ENCODE measurements at places on chromosomes 2 and 18.

DNA sequence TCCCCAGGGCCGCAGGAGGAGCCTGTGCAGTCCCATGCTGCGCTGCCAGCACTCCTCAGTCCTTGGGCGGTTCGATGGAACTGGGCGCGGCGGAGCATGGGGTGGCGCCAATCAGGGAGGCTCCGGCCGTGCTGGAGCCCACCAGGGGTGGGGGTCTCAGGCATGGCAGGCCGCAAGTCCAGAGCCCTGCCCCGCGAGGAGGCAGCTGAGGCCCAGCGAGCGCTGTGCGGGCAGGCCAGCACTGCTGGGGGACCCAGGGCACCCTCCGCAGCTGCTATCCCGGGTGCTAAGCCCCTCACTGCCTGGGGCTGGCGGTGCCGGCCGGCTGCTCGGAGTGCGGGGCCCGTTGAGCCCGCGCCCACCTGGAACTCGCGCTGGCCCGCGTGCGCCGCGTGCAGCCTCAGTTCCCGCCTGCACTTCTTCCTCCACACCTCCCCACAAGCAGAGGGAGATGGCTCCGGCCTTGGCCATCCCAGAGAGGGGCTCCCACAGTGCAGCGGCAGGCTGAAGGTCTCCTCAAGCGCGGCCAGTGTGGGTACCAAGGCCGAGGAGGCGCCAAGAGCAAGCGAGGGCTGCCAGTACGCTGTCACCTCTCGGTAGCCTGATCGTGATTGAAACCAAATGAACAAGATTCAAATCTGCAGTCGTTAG, 22.8 kb upstream of the GALM start:
- no peak for DNase-seq

DNA sequence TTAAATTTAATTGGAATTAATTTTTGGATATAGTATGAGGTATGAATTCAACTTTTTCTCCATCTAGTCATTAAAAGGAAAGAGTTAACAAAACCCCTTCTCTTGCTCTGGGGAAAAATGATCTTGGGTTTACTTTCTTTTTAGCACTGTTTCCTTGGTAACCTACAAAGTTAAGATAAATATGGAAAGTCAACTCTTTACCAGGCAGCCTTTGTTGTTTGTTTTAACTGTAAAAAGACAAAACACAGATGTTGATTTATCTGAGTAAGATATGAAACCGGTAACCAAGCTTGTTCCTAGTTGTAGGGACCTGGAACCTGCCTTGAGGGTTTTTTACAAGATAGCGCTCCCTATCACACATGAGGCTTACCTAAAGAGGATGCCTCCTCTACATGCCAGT, 10.1 kb upstream of the SANBR start:
- DNase-seq, result no peak

DNA sequence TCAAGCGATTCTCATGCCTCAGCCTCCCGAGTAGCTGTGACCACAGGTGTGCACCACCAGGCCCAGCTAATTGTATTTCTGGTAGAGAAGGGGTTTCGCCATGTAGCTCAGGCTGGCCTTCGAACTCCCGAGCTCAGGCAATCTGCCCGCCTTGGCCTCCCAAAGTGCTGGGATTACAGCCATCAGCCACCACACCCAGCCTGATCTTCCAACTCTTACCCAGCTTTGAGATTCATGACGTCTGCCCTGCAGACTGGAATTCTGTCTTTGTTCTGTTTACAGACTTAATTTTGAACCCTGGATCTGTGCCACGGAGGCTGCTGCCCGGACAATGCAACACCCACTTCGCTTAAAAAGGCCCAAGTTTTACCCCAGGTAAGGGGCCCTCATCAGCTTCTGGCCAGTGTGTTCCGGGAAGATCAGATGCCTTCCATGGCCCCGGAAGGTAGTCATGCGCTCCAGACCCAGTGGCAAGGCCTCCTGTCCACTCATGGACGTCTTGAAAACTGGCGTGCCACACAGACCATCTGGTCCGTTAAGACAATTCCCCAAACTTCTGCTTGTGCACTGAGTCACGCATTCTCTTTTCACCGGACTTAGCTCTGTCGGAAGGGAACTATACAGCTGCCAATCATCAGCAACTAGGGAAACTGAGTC, 5.5 kb downstream of the PXDN start:
- DNase-seq, result no peak

GRCh38 chr18:941331-941730, 36.7 kb downstream of the ADCYAP1 start:
- DNase-seq, result no peak

DNA sequence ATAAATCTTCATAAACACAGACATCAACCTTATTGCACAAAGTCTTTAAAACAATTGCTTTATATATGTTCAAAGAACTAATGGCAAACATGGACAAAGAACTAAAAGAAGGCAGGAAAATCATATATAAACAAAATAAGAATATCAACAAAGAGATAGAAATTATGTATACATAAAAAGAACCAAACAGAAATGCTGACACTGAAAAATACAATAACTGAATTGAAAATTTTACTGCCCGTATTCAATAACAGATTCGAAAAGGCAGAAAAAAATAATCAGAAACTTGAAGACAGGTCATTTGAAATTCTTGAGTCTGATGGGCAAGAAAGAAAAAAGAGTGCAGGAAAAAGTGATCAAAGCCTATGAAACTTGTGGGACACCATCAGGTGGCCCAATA, 22.0 kb upstream of the TFCP2L1 start:
- no peak for DNase-seq

DNA sequence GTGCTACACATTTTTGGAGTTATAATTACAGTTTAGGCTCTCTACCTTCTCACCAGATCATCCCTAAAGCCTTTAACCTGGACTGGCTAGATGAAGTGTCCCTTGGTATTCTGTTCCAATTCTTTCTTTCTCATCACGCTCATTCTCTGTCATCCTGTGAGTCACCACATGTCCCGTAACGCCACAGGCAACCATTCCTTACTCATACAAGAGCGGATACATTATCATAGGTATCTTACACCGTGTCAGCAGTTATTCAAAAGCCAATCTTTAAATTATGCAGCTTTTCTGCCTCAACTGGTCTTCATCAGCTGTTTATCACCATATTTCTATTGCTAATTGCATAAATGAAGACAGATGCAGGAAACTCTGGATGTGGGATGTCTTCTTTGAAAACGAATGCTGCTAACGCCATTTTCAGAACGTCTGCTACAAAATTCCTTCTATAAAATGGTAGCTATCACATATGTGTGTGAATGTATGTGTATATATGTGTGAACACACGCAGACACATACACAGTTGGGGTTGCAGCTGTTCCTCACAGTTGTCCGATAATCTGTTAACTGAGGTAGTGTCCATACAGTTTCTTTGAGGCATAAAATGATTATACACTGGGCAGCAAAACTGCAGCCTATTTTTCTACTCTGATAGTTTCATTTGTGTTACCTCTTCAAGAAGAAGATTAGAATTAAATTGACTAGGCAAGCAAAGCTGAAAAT, 47.9 kb downstream of the EML6 start:
- no peak for DNase-seq
